Metanephros (tissue), 2 donors: ENCODE measurements at places on chromosomes 13 and 19. TPM values are rescaled to one million over a fixed set of nuclear protein-coding genes. Genes with fewer than 3 reads are reported as not detected.

The ZNF382 gene
- total RNA-seq = 14.8 TPM

The LYPD3 gene
- 0.70 TPM for total RNA-seq

The ZNF571 gene
- 11.4 TPM for total RNA-seq

The TEX101 gene
- total RNA-seq = not detected

The LCP1 gene
- 25.2 TPM for total RNA-seq

The GPR4 gene
- total RNA-seq = 1.8 TPM

The PROZ gene
- 0.58 TPM for total RNA-seq
